ENCODE measurements at places on chromosomes 1 and 21.

- DNase-seq: no peak
Measured at GRCh38 chr1:76921590-76921989, 54.3 kb downstream of the ST6GALNAC5 start.

DNA sequence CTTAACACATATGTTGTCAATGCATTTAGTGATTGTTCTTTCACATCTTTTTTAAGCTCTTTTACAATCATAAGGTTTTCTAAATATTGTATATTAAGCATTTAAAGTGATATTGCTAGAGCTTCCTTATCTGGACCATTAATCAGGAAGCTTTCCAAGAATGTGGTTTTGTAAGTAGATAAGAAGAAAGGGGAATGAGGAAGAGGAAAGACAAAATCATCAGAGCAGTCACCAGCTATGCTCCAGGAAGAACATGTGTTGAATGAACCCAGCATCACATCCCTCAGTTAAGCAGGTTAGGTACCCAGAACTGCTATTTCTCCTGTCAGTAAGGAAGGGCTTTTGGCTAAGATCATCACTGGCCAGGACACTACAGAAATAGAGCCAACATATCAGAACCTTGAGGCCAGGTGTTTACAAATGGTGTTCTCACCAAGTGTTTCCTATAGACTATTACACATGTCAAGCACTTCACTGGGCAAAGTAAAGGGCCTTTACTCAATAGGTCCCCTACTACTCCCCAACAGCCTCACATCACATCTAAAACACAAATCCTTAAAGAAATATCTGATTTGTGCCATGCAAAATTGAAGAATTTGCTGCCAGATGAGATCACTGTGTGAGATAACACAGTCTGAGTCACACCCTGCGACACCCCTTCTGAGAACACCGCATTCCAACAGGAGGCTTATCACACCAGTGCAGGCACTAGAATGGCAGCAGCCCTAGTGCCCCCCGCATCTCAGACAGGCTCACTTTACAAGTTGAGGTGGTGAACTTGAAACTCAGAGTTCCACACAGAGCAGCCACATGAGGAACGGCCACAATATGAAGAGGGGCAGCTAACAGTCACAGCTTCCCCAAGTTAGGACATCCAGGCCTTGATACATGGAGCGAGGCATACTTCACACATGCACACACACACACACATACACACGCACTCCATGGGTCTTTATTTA, 1.8 kb upstream of the SPRR2A start:
- DNase-seq: no peak

DNA sequence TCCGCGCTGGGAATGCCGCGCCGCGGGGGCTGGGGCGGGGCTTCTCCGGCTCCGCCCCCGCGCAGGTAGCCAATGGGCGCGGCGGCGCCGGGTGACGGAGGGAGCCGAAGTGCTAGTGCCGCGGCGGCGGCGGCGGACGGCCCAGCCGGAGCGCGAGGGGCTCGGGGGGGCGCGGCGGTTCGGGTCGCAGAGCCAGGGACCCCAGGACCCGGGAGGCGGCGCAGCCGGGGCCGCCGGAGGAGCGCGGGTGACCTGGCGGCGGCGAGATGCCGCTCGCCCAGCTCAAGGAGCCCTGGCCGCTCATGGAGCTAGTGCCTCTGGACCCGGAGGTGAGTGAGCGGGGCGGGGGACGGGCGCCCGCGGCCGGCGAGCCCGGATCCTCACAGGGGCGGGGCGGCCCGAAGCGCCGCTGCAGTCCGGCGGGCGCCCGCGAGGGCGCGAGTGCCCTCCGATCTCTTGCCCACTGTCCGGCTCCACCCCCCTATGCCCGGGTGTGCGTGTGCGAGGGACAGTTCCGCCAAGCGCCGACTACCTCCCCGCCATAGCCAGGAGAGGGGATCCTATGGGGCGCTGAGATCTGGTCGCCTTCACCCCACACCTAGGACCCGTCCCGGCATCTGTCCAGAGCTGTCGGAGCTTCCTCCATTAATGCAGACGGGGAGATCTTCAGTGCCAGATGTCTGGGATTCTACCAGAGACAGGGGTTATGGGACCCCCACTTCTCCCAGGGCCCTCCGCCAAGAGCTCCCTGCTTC, at the start of gene RPS6KA1:
Gene RPS6KA1 (plus strand): TSS at position 107 of the 755 bp plus-strand sequence. CDS start 160 bp downstream, at position 267.
- peak; percentile 48 for DNase-seq

GRCh38 chr1:21255284-21255942, 34.9 kb downstream of the ECE1 start:
- DNase-seq: peak; percentile 76

DNA sequence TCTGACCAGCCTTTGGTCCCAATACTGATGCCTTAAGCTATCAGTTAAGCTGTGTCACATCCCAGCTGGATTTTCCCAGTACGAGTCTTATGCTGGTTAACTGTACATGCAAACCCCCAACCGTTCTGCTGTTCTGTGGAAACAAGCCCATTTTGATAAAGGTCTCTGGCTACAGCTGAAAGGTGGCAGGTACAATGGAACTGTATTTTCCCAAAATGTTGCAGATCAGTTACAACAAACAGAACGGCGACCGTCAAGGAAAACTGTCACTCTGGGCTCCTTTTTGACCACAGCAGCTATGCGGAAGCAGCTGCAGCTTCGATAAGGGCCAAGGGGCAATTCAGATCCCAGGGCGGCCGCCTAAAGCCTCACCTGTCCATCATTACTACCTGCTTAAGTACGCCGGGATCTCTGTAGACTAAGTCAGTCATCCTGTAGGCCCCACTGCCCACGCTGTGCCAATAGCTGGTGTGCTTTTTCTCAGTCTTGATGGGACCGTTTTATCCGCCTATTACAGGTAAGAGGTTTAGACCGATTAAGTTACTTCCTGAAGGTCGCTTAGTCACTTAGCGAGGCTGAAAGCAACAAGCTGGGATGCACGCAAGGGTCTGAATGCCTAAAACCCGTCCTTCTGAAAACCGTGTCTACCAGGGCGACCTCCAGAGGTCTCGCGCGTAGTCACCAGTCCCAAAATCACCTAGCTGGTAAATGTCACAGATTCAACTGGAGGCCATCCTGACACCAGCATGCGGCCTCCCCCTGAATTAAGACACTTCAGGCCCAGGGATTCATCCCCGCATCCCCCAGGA, 11.1 kb upstream of the RAB42 start:
- DNase-seq: peak; percentile 32

DNA sequence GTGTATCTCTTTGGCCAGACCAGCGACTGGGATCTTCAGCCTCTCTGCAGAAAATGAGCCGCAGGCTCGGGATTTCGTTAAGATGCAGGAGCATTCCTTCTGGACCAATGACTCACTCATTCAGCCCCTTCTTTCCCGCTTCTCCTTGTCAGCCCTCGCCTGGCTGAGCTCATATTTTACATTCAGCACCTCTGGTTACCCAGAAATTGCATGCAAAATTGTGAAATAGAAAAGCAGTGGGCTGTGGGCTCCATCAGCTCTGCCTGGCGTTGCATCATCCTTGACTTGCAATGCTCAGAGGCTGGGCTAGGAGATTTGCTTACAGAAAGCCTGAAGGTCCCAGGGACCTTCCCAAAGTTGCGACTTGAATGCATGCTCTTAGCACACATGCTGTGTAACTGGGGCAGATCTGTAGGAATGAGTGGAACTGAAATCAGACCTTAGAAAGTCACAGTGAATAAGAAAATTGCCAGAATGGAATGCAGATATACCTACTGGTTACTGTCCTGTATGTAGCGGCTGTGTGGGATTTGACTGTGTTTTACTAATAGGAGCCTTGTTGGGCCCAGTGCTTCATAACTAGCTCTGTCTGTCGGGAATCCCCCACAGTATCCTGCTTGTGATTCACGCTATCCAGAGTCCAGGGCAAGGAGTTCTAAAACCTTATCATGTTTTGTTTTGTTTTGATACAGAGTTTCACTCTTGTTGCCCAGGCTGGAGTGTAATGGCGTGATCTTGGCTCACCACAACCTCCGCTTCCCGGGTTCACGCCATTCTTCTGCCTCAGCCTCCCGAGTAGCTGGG, 444.8 kb downstream of the KIF26B start:
- no peak for DNase-seq

GRCh38 chr1:77536813-77537212, 145.6 kb downstream of the ZZZ3 start:
- no peak for DNase-seq

- DNase-seq: no peak
Measured at GRCh38 chr1:172390683-172391551, 29.6 kb upstream of the C1orf105 start.

DNA sequence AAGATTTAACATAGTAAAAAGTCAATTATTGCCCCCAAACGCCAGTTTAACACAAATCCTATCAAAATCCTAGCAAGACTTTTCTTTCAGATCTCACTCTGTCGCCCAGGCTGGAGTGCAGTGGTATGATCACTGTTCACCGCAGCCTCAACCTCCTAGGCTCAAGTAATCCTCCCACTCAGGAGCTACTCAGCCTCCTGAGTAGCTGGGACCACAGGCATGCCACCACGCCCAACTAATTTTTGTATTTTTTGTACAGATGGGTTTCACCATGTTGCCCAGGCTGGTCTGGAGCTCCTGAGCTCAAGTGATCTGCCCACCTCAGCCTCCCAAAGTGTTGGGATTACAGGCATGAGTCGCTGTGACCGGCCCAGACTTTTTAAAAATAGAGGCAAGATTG, 4.8 kb downstream of the SNIP1 start:
- DNase-seq: no peak

Data from stimulated activated CD8-positive, alpha-beta memory T cell treated with anti-CD3 and anti-CD28 coated beads, Interleukin-2, amount 100 ng/mL, for 48 hours (primary cell).